ENCODE measurements at places on chromosomes 13 and 19.

- peak; percentile 93 for DNase-seq
These were observed 165.0 kb downstream of the USP12 start for GRCh38 chr13:27006519-27007161.

DNA sequence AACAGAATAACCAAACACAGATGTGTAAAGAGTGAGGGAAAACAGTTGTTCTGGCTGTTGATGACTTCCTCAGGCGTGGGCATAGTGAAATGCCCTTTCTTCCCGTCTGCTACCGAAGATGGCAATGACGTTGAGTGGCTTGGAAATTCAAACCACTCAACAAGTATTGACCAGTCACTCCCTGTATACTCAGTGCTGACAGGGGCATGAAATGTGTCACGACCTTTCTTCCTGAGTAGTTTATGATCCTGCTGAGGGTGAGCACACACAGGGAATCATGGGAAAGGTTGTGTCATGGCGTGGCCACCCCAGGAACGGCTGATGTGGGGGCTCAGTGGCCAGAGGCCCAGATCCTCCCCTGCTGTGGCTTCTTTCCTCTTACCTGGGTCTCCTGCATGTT lies 87.8 kb upstream of the C1QTNF9B start:
- DNase-seq, result no peak

DNA sequence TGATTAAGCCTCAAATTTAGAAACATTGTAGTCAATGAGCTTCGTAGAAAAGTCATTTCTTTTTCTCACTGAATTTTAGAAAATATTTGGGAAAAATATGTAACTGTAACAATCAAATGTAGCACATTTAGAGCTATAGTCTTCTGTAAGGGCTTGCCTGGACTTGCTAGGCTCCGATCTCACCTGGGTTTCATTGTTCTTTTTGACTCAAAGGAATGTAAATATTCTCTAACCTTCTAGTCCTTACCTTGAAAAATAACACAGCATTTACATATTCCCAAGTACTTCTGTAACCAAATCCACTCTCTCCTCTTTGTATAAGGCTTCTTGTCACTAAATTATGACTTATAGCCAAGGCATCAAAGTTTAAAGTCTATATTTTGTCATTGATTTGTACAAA lies 2.9 kb upstream of the UFM1 start:
- peak; percentile 35 for DNase-seq

- no peak for DNase-seq
These were observed 137.5 kb downstream of the FREM2 start for GRCh38 chr13:38824342-38824741.

GRCh38 chr19:11339254-11340098 lies at the start of gene RAB3D:
Gene RAB3D, minus strand, starts transcription at chr19:11339657. Its CDS starts 2,258 bp downstream, at chr19:11337399.
- DNase-seq, result peak; percentile 81

GRCh38 chr13:102978168-102978567 lies 88.0 kb downstream of the SLC10A2 start:
- no peak for DNase-seq

- DNase-seq, result no peak
These were observed 113.3 kb upstream of the SPRY2 start for GRCh38 chr13:80454245-80454644.

- DNase-seq, result no peak
These were observed 66.7 kb downstream of the SIPA1L3 start for GRCh38 chr19:37973666-37974065.

GRCh38 chr13:67588607-67589006 lies 358.5 kb upstream of the PCDH9 start:
- no peak for DNase-seq

- DNase-seq, result no peak
These were observed 115.1 kb downstream of the KCNRG start for GRCh38 chr13:50130123-50130946.

- DNase-seq, result no peak
These were observed 8.9 kb downstream of the IGFL3 start for GRCh38 chr19:46115396-46116106.

GRCh38 chr13:42876270-42876714 lies 94.9 kb downstream of the FAM216B start:
- no peak for DNase-seq

GRCh38 chr13:104632736-104633135 lies 1566.5 kb upstream of the SLC10A2 start:
- peak; percentile 90 for DNase-seq

- no peak for DNase-seq
These were observed 476 bp downstream of the TYK2 start for GRCh38 chr19:10379880-10380312.

- no peak for DNase-seq
These were observed 32.6 kb upstream of the ASF1B start for GRCh38 chr19:14168993-14169392.

DNA sequence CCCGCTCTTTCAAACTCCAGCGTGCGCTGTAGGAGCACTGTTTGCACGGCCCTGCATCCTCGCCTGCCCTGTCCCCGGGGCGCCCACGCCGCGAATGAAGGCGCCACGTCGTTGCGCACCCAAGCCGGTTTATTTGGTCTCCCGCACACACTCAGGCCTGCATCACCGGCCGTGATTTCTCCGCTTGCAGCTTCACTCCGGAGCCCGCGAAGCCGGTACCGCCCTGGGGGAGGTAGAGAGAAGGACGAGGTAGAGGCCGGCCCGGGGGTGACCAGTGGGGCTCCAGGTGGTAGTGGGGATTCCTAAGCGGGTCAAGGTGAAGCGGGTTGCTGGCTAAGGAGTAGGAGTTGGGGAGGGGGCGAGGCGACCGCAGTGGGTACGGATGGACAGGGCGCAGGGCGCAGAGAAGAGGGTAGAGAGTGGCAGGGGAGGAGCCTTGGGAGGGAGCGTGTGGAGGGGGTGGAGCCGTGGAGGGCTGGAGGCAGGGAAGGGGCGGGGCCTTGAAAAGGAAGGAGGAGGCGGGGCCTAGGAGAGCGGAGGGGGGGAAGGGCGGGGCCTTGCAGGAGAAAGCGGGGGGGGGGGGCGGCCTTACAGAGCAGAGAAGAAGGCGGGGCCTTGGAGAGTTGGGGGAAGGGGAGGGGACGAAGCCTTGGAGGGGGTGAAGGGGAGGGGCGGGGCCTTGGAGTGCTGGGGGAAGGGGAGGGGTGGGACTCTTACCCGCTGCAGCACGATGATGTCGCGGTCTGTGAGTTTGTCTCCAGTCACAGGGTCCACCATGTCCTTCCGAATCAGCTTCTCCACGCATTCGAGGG lies 24.6 kb downstream of the NOSIP start:
- DNase-seq, result peak; percentile 6

GRCh38 chr13:20473139-20473538 lies 52.5 kb downstream of the CRYL1 start:
- no peak for DNase-seq

- DNase-seq, result no peak
These were observed 2.5 kb upstream of the GPX4 start for GRCh38 chr19:1101337-1101698.

GRCh38 chr19:33449799-33450198 lies 71.8 kb downstream of the PEPD start:
- no peak for DNase-seq

DNA sequence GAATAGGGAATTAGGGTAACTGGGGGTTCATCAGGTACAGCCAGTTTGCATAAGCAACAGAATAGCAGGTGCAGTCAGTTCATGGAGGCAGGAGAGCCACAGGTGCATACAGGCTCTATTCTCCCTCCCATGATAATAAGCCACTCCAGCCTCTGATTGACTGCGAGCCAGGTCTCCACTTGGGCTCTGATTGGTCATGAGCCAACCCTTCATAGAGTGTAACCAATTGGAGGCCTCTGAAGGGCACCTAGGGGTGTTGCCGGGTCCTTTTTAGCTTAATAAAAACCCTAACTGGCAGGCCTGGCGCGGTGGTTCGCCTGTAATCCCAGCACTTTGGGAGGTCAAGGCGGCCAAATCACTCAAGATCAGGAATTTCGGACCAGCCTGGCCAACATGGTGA lies 8.7 kb upstream of the CKM start:
- DNase-seq, result no peak

- DNase-seq, result no peak
These were observed 29.2 kb upstream of the GARRE1 start for GRCh38 chr19:34224996-34225658.

- DNase-seq, result peak; percentile 81
These were observed 1.3 kb downstream of the HMG20B start for GRCh38 chr19:3573858-3574637.

GRCh38 chr19:35773020-35773806 lies 2.2 kb upstream of the ARHGAP33 start:
- no peak for DNase-seq

GRCh38 chr19:35718345-35719041 lies 690 bp downstream of the KMT2B start:
- no peak for DNase-seq

DNA sequence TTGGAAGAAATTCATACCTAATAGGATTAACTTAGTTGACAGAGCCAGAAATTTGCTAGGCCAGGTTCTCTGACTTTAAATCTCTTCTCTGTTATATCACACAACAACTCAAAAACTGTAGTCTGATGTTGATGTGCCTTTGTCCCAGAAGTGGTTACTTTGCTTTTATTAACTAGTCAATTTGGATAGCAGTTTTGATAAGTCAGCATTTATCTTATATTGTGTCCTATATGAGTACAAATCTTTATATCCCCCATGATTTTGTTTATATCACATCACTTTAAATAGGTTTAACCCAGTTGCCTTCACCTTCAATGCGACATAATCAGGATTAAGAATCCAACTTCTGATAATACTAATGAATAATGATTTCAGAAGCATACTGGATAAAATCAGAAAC lies 459.3 kb downstream of the GPC6 start:
- no peak for DNase-seq

- no peak for DNase-seq
These were observed 124.8 kb upstream of the KLF12 start for GRCh38 chr13:74258961-74259360.

DNA sequence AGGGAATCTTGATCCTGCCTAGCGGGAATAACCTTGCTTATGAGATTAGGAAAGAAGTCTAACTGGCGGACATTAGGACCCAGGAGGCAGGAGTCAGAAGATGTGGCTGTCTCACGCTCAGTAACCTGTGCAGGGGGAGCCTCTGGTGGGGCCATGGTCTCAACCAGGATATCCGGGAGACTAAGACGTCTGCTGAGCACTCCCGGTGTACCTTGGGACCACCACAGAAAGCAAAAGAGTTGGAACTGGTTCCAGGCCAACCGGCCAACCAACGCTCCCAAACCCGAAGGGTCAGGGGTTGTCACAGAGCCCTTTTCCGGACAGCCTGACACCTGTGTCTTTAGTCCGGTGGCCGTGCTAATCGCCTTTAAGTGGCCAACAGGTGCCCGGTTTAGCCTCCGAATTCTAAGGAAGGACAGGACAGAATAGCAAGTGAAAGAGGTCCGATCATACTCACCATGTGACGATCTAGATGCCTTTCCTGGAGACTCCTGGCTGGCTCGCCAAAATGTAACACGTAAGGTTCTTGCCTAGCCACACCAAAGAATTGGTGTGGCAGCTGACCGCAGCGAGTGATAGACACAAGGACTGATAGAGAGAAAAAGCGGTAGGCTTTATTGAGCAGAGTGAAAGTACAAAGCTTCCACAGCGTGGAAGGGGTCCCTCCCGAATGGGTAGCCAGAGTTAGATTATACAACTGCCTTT lies 103.9 kb upstream of the DIAPH3 start:
- no peak for DNase-seq

DNA sequence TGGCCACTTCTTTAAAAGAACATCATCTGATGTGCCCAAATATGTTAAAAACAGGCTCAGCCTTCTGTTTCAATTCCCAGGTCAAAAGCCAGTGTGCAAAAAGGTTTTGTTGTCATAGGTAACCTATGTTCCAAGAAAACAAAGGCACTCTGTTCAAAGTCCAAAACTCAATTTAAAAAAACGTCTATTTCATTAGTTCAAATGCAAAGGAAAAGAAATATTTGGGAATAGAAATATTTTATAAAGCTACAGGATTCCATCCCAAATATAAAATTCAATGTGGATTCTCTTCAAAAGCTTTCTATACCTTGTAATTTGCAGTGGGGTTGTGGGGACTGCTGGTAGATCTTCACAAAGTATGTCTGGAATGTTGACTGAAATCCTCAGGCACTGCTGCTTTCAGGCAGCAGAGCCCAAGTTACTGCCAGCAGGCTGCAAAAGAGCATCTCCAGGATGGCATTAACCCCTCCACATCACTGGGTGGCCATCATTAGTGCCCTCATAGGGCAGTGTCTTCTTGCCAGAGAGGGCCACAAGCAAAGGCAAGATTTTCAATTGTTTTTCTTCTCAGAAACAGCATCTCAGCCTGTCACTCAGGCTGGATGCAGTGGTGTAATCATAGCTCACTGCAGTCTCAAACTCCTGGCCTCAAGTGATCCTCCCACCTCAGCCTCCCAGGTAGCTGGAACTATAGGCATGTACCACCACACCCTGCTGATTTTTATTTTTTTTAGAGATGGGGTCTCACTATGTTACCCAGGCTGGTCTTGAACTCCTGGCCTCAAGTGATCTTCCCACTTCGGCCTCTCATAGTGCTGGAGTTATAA lies 22.8 kb upstream of the STK24 start:
- no peak for DNase-seq

- DNase-seq, result no peak
These were observed 51.8 kb upstream of the GPI start for GRCh38 chr19:34313188-34313587.

- no peak for DNase-seq
These were observed 218.9 kb upstream of the MAB21L1 start for GRCh38 chr13:35695448-35695770.

- no peak for DNase-seq
These were observed 380.8 kb downstream of the KCNRG start for GRCh38 chr13:50396001-50396400.

DNA sequence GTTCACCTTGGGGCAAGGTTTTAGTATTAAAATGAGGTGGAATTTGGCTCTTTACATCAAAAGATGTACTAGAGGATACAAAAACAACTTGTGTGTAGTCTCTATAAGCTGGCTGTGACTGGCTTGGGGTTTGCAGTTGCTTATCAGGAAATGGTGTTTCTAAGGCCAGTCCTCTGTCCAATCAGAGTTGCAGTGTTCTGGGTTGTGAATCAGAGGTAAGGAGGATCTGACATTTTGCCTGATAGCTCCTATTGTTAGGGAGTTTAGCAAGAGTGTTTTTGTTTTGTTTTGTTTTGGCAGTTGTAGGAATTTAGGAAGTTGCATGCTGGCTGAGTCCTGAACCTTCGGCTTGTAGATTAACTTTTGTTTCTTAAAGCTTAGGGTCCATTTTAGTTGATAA lies 20.1 kb upstream of the ESD start:
- no peak for DNase-seq

GRCh38 chr13:50400035-50400726 lies 384.9 kb downstream of the KCNRG start:
- DNase-seq, result no peak

GRCh38 chr13:94662274-94662945 lies 49.9 kb downstream of the SOX21 start:
- DNase-seq, result no peak

GRCh38 chr19:16244091-16244490 lies 46.4 kb downstream of the AP1M1 start:
- DNase-seq, result no peak

- no peak for DNase-seq
These were observed 173.8 kb upstream of the RNF113B start for GRCh38 chr13:98350746-98351330.

DNA sequence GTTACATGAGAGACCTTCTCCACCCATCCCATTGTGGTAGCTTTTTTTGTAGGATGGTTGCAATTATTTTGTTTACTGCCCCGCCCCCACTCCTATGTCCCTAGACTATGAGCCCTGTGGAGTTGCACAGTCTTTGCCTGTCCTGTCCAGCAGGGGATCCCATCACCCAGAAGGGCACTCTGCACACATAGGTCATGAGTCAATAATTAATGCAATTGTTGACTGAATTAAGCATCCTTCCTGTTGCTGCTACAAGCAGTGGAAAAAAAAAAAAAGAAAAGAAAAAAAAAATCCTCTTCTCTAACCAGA lies 14.2 kb downstream of the C19orf81 start:
- no peak for DNase-seq

GRCh38 chr13:100364591-100364990 lies 224.0 kb downstream of the GGACT start:
- DNase-seq, result no peak

Data from COR-L47 (cell line).